GM19239 (cell line): ENCODE measurements at places on chromosomes 4 and X.

GRCh38 chr4:174631901-174632758 is 109.8 kb upstream of the HPGD start:
- peak; percentile 3 for DNase-seq

GRCh38 chr4:1376391-1376840 is 29.4 kb downstream of the UVSSA start:
- DNase-seq, result no peak

- DNase-seq, result no peak
These were observed 105.5 kb downstream of the HDAC8 start for GRCh38 chrX:72467135-72467534.

DNA sequence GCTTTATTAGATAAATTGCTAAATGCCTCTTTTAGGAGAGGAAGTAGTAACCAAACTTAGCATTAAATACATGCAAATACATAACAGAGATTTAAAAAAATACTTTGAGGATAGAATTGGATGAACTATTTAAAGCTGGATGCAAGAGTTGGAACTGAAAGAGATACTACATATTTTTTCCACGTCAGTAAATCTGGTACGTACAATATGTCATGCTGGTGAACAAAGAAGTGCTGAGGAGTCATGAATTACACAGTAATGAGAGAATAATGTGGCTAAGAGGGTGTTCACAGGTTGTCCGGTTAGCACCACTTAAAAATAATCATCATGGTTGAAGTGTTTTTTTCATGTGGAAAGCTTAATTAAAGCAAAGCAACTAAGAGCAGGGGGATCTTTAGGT is 184.1 kb upstream of the FRMPD4 start:
- no peak for DNase-seq

- DNase-seq, result no peak
These were observed 26.6 kb downstream of the PLAC1 start for GRCh38 chrX:134631426-134632346.

GRCh38 chrX:97504431-97504830 is 620.7 kb downstream of the RPA4 start:
- DNase-seq, result no peak

DNA sequence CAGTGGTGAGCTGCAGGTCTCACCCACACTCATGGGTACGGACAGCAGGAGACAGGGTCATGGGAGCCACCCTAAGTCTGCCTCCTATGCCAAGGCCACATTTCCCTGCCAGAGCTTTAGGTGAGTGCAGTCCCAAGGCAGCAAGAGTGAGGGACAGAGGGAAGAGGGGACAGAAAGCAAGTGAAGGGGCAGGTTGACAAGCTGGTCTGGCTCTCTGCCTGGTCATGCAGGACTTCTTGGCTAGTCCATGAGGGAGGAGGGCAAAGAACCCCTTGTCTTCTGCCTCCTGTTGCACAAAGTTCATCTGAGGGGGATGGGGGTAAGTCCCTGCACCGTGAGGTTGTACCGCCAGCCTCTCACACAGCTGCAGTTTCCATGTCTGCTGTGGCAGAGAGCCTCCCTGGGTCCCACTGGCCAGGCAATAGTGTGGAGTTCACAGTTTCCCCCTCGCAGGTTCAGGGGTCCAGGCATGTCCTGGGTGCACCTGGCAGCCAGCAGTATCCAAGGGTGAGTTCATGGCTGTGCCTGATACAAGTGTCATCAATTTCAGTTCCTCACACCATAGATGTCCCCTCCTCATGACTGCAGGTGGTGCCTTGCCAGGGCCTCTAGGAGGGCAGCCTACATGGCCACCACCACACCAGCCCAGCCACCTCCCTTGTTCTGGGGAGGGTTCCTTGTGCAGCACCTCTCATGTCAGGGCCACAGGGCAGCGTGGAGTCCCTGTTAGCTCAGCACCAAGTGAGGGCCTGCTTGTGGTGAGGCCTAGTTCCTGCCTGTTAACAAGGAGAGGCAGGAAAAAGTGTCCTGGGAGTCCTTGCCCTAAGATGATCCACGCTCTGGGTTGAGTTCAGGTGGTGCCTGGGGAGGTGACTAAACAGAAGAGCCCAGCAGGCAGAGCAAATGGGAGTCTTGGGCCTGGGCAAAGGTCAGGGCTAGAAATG is 72.5 kb downstream of the ADRA2C start:
- no peak for DNase-seq

- no peak for DNase-seq
These were observed 64.2 kb upstream of the ADRA2C start for GRCh38 chr4:3701736-3702560.

- DNase-seq, result no peak
These were observed 646.5 kb upstream of the ACTRT1 start for GRCh38 chrX:128698573-128699181.

- no peak for DNase-seq
These were observed 11.5 kb downstream of the LNX1 start for GRCh38 chr4:53579826-53580225.

DNA sequence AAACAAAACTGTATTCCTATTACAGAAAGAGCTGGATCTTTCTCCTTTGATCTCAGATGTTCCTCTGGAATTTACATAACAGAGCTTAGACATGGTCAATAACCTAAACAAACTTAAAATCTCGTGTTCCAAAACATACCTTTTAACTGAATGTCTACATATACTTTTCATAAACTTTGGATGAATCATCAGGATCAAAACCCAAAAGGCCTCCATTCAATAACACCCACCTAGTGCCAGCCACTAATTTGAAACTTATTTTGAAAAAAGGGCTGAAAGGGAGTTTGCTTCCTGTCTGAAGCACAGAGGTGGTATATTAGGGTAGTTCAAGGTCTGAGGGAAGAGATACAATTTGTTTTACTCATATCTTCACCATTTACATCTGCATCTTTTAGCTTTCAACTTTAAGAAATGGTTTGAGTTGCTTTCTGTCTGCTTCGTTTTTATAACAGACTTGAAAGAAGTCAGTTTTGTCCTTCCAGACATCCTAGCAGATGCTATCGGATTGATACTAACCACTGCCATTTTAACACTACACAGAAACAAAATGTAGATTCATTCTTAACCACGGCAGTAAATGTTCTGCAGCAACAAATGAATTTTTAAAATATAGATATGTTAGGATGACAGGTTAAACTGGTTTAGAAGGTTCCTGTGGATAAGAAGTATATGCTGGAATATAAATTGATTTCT is 242.8 kb upstream of the DKK2 start:
- no peak for DNase-seq

GRCh38 chrX:130268449-130269170 is at the start of gene ZNF280C:
Gene ZNF280C, minus strand, starts transcription at chrX:130268899. Its CDS starts 8,450 bp downstream, at chrX:130260449.
- DNase-seq, result peak; percentile 62

- DNase-seq, result no peak
These were observed 96.8 kb upstream of the FAT1 start for GRCh38 chr4:186820391-186820891.

DNA sequence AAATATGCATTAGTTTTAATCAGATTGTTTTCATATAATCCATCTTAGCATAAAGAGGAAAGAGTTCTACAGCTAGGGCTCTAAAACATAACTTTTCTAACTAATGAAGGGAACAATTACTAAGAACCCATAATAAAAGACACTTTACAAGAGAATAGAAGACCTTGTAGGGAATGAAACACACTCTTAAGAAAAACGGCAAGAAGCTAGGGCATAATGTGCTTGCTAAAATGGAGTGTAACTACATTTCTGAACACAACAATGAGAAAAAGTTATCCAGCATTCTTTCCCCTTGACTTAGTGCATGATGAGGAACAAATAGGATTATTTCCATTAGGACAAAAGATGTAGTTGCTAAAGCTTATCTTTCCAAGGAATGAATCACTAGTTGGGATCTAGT is 54.6 kb downstream of the ARHGAP6 start:
- no peak for DNase-seq

DNA sequence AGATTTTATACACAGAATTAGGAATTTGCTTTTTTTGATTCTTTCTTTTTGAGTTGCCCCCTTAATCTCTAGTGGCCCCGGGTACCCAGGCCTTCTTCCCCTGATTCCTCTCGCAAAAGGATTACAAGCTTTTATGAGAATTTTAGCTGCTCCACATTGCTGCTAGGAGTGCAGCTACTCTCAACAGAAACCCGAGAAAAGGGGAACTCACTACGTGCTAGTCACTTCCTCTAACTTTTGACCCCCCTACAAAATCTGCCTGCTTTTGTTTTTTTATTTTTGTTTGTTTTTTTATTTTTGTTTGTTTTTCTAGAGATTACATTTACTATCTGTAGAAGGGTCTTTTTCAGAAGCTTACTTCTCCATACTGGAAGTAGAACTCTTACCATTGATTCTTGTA is 64.1 kb downstream of the ZNF81 start:
- no peak for DNase-seq

DNA sequence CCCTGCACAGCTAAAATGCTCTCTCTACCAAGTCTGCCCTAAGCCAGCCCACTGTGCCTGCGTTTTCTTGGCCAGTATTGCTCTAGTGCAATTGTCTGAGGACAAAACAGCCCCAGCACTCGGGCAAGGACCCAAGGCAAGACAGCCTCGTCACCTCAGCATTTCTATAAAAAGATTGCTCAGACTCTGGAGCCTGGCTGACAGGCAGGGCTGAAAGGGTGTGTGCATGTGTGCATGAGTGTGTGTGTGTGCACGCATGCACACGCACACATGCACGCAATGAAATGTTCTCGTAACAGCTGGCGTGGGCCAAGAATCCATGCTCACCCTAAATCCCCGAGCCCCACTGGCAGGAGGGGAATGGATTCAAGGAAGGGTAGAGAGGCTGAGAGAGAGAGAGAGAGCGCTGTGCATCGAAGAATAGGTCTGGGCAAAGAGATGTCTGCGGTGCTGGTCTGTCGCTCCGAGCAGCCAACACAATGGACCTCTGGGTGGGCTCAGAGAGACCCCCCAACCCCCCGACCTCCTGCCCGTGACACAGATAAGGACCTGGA is 579.2 kb downstream of the BCOR start:
- no peak for DNase-seq

DNA sequence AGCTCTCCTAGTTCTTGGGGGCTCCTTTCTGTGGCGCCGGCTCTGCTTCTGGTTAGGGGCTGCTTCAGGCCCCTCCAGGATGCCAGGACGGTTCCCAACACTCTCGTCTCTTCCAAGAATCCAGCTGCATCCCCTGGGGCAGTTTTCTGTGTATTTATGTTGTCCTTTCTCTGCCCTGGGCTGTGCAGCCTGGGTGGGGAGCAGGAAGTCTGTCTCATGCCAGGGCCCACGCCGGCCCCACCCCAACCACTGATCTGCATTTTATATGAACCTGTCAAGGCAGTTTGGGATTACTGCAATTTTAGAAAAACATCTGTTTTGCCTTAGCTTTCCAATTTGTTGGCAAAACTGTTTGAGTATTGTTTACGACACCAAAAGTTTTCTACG is 14.6 kb downstream of the CTBP1 start:
- DNase-seq, result no peak

GRCh38 chrX:6465756-6466155 is 69.2 kb downstream of the VCX3A start:
- DNase-seq, result no peak

- no peak for DNase-seq
These were observed 12.2 kb downstream of the RGS12 start for GRCh38 chr4:3304831-3305609.

- DNase-seq, result no peak
These were observed 97.5 kb upstream of the PRPS2 start for GRCh38 chrX:12693754-12694153.

DNA sequence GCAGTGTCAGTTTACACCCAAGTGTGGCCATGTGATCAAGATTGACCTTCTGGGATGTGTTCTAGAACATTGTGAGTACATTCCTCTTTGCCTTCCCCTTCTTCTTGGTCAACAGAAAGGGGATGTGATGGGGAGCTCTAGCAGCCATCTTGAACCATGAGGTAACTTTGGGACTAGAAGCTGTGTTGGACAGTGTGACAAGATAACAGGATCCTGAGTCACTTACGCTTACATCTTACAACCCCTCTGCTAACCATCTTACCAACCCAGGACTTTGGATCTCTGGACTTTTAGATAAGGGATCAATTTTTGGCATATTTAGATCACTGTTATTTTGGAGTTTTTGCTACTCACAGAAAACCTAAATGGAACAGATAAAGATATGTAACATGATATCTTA is 625.6 kb downstream of the BCOR start:
- no peak for DNase-seq

DNA sequence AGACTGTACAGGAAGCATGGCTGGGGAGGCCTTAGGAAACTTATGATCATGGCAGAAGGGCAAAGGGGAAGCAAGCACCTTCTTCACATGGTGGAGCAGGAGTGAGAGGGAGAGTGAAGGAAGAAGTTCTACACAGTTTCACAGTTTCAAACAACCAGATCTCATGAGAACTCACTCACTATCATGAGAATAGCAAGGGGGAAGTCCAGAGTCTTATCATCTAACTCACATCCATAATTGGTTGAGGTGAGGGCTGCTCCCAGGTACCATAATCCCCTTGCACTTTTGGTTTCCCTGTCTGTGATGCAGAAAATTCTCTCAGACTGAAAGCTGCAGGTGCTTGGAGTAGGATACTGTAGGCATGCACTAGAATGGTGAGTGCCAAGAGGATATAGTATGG is 233.8 kb upstream of the CPEB2 start:
- DNase-seq, result no peak

DNA sequence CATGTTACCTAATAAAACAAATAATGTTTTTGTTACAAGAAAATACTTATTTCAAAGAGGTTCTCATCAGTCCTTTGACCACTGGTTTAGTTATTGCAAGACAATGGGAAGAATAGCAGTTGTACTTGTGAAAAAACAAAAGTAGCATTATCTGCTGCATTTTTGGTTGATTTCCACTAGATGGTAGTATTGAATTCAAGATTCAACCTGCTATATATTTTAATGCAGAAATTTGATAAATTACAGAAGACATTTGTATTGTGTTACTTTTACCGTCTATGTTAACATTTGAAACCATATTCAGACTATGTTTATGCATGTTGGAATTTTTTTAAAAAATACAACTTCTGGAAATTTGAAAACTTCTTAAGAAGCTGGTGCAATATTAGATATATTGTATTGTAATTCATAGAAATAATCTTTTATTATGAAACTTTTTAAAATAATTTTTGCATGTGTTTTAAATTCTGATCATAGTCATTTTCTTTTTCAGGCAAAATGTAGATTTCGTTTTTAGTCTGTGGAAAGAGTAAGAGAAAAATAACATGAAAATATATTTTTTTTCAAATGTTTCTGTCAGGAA is 56.4 kb downstream of the SPCS3 start:
- DNase-seq, result no peak

- no peak for DNase-seq
These were observed 7.1 kb downstream of the IGFBP7 start for GRCh38 chr4:57103051-57103450.

- DNase-seq, result no peak
These were observed 9.1 kb downstream of the SMAD1 start for GRCh38 chr4:145490796-145491195.

GRCh38 chrX:21996872-21997455 is 35.2 kb upstream of the PHEX start:
- DNase-seq, result no peak

DNA sequence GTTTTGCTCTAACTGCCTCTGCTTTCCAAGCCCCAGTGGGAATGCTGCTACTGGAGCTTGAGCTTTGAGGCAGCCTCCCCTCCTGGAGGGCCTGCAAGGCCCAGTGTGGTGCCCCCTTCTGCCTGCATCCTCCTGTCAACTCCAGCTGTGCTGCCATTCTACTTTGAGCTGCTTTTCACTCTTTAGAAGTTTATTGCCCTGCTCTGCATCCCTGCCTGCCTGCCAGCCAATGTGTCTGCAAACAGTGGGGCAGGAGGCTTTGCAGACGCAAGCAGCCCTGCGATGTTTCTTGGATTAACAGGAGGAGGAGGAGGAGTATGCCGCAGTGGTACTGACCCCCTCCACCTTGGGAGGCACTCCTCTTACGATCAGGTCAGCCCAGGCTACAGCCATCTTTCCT is 16.4 kb downstream of the TMEM31 start:
- DNase-seq, result no peak
